ENCODE measurements at places on chromosomes 2 and 18.

GRCh38 chr2:155309483-155309882, 611.0 kb downstream of the KCNJ3 start:
- DNase-seq, result no peak

DNA sequence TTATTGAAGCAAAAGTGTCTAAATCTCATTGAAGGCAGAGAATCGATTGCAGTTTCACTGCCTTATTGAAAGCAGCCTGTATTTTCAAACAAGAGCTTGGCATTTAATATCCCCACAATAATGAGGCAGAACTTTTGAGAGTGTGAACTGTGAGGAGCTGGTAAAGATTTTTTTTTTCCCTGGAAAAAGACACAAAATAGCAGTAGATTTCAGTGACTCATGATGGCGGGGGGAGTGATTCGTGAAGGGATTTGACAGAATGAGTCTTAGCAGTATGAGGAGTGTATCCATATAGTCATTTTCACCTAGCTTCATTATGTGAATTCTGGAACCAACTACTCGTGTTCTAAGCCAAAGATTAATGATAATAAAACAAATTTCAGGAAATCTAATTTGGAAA, 242.9 kb downstream of the ARL6IP6 start:
- DNase-seq, result no peak

DNA sequence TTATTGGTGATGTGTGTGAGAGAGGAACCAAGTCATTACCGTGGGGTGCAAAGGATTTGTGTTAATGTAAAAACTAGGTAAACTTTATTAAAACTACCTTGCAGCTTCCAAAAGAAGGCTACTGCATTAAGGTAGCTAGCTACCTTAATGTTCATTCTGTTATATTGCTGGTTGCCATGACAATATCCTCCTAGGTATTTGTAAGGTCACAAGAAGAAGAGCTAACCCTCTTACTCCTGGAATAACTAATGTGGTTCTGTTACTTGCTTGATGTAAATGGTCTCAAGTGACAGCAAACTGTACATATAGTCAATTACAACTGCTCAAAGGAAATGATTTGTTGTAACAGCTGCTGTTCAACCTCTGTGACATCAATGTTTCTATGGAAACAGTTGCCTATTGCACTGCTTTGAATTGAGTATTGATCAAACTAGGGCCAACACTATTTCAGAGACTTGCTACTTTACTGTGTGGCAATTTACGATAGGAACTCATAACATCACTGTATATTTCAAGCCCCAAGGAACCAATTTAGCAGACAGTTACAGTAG, 319.8 kb upstream of the HNRNPA3 start:
- DNase-seq, result no peak

GRCh38 chr2:25251071-25251421, 82.7 kb upstream of the POMC start:
- DNase-seq, result no peak

DNA sequence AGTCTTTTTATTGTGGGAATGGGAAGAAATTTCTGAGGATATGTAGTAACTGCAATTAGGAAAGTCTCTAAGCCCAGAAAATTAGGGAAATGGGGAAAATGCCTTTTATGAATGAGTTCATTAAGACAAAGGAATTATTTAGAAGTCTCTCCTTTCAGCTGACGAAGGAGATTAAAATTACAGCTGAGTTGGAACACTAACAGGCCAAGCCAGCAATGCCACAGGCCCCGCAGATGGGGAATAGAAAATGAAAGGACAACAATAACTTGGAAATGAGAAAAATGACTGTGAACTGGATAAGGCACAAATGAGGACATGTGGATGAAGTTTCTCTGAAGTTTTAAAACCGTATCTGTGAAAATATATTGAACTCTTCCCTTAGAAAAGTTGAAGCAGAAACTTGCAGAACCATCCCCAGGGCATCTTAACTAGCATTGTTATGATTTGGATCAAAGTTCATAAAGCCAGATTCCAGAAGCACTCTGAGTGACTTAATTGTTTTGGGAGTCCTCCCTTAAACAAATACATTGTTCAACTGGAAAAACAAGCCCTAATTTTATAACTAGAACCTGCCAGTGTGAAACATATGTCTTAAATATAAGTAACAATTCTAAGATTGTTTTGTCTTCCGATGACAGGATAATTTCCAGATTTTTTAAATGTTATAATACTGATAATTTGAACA, 51.3 kb downstream of the C2orf76 start:
- DNase-seq, result no peak

DNA sequence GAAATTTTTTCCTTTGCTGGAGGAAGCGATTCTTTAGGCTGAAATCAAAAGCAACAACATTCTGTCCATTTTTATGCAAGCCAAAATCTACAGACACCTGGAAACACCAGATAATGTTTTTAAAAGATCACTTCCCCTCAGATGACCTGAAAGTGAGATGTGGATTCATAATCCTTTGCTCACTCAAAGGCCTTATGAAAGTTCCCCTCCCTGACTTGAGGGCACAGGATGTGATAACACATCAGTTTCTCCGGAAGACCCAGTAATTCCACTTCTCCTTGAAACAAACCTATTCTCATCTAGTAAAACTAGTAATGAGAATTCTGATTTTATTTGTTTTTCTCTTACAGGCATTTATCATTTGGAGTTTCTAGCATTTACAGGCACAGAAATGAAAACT, 218.3 kb upstream of the RND3 start:
- DNase-seq, result no peak

DNA sequence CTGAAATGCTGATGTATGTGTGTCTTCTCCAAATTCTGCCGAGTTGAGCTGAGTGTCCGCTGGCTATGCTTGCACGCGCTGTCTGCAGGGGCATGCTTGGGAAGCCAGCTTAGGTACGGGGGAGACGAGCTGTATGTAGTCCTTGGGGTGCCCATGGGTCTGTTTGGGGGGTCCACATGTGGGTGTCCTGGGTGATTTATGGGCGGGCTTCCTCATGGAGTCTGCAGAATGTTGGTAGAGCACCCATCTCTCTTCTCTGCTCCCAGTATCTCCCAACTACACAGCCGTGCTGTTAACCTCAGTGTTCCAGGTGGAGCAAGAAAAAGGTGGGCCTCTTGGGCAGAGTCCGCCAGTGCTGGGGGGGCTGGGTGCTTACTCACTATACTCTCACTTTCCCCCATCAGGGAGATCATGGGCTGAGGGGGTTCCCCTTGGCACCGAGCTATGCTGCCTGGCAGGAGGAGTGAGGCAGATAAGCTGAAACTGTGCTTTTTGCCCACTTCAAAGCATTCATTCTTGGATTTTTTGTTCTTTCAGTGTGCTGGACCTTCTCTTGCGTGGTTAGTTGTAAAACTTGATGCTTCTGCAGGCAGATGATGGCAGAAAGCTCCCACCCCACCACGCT, 128.2 kb upstream of the ALKAL2 start:
- DNase-seq, result no peak

DNA sequence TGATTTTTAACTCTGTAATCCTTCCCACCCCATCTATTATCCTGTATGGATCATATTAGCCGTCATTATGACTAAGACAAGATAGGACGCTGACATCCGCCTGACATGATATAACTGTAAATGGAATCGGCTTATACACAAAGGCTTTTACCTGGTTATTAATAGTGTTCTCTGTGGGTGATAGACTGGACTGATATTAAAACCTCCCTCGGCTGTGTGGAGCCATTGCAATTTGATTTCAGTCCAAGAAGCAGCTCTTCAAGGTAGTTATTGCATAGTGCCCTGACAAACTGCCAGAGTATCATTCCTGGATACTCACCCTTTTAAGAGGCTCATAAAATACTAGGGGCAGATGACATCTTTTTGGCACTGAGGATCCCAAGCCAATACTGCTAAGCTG, 226.1 kb upstream of the HNRNPA3 start:
- DNase-seq, result no peak

All from iPS DF 6.9 (cell line).